Pulmonary artery endothelial cell (primary cell): ENCODE measurements at places on chromosomes 12 and 14. TPM values are rescaled to one million over a fixed set of nuclear protein-coding genes. Genes with fewer than 3 reads are reported as not detected.

DNA sequence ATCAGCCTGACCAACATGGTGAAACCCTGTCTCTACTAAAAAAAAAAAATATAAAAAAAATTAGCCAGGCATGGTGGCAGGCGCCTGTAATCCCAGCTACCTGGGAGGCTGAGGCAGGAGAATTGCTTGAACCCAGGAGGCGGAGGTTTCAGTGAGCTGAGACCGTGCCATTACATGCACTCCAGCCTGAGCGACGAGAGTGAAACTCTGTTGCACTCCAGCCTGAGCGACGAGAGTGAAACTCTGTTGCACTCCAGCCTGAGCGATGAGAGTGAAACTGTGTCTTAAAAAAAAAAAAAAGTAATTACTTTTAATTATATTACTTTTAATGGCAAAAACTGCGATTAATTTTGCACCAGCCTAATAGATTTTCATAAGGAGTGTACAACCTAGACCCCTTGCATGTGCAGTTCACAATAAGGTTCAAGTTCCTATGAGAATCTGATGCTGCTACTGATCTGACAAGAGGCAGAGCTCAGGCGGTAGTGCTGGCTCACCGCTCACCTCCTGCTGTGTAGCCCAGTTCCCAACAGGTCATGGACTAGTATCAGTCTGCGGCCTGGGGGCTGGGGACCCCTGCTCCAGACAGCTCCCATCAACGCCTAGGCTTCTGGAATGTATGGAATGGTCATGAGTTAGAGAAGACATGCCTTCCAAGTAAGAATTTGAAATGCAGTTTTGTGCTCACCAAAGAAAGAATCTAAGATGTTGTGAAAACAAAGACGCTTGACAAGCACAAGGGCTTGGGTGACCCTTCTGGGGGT is 10.1 kb downstream of the LTB4R start:
- no peak for DNase-seq

The FOXG1 gene
- total RNA-seq = 0.04 and 0.26 TPM in 2 replicates

DNA sequence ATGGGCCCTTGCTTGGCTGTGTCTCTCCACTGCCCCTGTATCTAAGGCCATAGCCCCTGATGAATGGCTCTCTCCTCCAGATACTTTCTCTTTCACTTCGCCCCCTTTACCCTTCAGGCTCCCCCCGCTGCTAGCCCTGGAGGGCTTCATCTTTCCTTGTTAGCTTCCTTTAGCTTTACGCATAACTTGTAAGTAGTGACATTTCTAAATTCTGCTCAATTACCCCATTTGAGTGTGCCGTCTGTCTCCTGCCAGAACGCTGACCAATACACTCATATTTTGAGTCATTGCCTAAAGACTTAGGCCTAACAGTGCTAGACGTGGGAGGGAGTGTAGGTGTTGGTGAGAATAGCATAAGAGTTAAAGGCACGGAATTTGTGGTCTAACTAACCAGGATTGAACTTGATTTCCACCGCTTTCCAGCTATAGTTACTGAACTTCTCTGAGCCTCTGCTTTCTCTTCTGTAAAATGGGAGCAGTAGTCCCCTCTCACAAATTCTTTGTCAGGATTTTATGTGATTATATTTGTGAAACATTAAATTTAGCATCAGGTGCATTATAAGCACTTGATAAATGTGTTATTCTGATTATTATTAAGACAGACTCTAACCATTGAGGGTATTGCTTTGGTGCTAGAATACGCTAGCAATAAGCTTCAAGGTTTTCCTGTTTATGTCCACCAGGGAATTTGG is 129.3 kb downstream of the ZFP36L1 start:
- no peak for DNase-seq

- DNase-seq = no peak
Measured at GRCh38 chr12:89421092-89421835, 69.0 kb upstream of the DUSP6 start.

The IFT43 gene
- total RNA-seq = 22.9 and 25.9 TPM in 2 replicates

DNA sequence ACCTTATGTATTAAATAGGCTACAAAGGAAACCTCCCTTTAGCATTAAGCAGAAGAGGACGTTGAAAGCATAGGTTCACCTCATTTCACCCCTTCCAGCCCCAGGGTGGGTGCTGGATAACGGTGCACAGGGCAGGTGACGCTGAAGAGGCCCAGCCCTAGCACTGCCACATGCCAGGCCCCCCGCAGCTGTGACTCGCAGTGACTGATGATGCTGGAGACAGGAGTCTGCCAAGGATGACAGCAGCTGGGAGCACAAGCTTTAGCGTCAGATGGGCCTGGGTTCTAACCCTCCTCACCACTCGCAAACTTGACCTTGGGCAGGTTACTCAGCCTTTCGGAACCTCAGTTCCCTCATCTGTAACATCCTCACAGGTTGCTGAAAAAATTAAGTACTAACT is 76.7 kb downstream of the TBK1 start:
- DNase-seq = no peak

GRCh38 chr12:45216983-45217485 is 1.1 kb downstream of the ANO6 start:
- no peak for DNase-seq

The CMTM5 gene
- total RNA-seq = not detected in 2 replicates

The TMEM132C gene
- 0.11 and 0.26 TPM in 2 replicates for total RNA-seq

The ULK1 gene
- total RNA-seq = 3.6 and 5.2 TPM in 2 replicates

The TAS2R7 gene
- total RNA-seq = not detected in 2 replicates

DNA sequence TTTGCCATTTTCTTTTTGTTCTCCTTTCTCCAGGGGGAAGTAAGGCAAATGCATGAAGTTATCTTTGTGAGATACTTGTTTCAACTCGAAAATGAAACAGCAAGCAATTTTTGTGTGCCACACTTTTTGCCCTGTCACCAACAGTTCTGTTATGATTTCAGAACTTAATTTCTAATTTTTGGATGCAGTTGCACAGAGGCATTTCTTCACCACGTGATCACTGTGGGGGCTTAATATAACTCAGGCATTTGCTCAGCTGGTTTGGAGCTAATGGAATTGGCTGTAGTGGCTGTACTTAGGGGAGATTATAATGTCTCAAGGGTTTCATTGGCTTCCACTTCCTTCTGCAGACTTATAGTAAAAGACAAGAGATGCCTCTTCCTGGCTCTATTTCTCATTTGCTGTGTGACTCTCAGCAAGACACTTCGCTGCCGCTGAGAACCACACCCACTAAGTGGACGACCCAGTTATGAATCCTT is 452.4 kb downstream of the RAD51B start:
- DNase-seq = no peak

The TTC9 gene
- total RNA-seq = 0.07 and 0.13 TPM in 2 replicates

DNA sequence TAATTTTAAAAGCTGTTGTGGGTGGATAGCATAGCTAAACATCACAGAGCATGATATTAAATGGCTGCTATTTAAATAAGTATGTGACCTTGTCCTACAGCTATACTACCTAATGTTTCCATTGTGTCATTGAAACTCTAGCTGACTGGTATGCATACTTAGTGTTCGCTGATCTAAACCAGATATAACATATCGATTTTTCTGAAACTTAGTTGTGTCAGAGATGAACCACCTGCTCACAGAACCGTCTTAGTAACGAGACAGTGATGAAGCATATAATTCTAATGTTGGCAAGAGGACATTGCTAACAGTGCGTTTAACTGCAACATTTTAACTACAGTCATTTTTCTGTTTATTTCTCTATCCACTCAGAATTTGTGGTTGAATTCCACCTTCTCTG is 36.1 kb upstream of the NUAK1 start:
- DNase-seq = no peak

The FAM186B gene
- 0.11 and 0.13 TPM in 2 replicates for total RNA-seq

DNA sequence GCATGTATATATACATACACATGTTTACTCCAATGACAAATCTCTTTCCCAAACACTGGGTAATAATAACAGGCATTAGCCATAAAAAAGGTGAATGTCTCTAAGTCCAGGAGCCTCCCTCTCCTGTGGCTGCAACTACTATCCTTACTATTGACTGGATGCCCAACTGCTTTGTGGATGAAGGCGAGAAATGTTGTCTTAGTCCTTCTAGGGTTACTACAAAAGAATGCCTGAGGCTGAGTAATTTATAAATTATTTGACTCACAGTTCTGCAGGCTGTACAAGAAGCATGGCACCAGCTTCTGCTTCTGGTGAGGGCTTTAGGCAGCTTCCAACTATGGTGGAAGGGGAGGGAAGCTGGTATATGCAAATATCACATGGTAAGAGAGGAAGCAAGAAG is 366.0 kb upstream of the DDHD1 start:
- DNase-seq = no peak

DNA sequence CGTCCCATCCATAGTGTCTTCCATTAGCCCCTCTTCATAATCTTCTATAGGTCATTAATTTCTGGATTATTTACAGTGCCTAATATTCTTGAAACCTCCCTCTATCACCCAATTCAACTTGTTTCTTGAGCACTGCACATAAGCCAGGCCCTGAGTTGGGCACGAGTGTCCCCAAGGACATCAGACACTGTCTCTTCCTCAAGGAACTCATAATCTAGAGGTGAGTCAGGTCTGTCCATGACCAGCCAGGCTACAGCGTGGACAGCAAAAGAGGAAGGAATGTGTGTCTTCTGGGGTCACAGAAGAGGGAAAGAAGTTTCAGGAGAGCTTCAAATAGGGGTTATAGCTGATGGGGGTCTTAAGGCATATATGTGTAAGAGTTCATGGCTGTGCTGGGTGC is 12.5 kb downstream of the SPTB start:
- no peak for DNase-seq

DNA sequence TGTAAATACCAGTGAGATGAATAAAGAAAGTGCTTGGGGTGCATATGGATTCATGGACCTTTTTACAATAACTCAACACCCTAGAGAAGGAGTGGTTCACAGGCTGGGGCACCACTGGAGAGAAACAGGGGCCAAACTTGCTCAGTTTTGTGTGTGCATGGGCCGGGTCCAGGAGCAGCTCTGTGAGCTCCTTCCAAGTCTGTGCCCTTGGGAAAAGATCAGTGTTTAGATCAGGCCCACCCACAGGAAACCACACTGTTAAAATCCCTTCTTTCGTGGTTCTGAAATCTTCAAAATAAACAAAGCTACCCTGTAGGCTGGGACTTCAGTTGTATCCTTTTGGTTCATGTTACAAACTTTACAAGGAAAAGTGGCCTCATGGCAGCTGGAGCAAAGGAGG is 156.1 kb upstream of the TMEM260 start:
- DNase-seq = no peak

DNA sequence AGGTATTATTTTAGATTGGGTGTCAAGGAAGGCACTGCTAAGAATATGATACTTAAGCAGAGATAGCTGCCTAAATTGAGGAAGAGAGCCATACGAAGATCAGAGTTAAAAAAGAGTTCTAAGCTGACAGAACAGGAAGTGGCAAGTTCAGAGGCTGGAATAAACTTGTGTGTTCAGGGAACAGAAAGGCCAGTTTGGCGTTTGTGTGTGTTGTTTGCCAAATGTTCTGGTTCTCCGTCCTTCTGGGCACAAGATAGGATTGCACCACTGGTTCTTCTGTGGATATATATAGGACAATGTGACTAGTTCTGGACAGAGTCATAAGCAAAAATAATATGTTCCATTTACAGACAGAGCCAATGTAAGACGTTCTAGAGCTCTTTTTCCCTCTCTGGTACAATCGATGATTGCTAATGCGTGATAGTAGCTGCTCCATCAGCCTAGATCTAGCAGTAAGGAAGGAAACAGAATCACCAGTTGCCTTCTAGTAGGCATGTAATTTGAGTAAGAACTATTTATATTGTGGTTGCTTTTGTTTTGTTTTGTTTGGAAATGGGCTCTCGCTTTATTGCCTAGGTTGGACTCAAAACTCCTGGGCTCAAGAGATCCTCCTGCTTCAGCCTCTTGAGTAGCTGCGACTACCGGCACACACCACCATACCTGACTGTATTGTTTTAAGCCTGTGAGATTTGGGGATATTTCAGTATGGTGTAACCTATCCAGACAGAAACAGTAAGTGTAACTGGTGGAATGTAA is 7.4 kb downstream of the BBS10 start:
- DNase-seq = no peak

The LIN52 gene
- 11.0 and 15.5 TPM in 2 replicates for total RNA-seq

GRCh38 chr14:66619952-66620351 is 112.0 kb downstream of the GPHN start:
- DNase-seq = no peak

- no peak for DNase-seq
Measured at GRCh38 chr12:71602761-71603577, 60.7 kb downstream of the ZFC3H1 start.
